ENCODE measurements at places on chromosomes 1 and 21.
A peak's percentile ranks its signal among the peaks of the same experiment; 100 is the strongest.

- DNase-seq, result no peak
Measured at GRCh38 chr1:160795951-160796383, at the start of gene LY9. LY9 (plus strand) TSS chr1:160796174; CDS start chr1:160796188, 14 bp downstream.

- no peak for DNase-seq
Measured at GRCh38 chr21:45152265-45152746, 77.9 kb downstream of the ADARB1 start.

GRCh38 chr1:62406576-62406975 is 30.3 kb upstream of the USP1 start:
- DNase-seq, result no peak

DNA sequence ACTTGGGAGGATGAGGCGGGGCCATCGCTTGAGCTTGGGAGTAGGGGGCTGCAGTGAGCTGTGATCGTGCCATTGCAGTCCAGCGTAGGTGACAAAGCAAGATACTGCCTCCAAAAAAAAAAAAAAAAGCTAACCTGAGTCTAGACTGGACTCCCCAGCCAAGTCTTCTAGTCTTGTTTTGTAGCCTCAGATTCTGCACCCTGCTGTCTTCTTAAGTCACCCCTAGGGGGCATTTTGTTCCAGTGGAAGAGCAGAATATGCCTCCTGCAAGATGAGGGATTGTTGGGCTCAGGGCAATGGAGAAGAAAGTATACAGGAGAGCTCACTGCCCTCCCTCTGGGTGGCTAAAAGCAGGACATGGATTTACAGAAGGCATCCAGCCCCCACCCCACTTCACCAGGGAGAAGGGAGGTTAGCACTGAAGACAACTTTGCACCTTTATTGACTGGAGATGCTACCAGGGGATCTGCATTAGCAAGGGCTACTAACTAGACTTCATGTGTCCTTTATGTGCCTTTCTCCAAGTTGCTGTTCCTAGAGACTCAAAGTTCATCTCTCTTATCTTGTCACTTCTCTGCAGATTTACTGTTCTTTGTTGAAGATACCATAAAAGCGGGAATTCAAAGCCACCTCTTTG is 15.3 kb upstream of the RNF187 start:
- DNase-seq, result peak; percentile 34

DNA sequence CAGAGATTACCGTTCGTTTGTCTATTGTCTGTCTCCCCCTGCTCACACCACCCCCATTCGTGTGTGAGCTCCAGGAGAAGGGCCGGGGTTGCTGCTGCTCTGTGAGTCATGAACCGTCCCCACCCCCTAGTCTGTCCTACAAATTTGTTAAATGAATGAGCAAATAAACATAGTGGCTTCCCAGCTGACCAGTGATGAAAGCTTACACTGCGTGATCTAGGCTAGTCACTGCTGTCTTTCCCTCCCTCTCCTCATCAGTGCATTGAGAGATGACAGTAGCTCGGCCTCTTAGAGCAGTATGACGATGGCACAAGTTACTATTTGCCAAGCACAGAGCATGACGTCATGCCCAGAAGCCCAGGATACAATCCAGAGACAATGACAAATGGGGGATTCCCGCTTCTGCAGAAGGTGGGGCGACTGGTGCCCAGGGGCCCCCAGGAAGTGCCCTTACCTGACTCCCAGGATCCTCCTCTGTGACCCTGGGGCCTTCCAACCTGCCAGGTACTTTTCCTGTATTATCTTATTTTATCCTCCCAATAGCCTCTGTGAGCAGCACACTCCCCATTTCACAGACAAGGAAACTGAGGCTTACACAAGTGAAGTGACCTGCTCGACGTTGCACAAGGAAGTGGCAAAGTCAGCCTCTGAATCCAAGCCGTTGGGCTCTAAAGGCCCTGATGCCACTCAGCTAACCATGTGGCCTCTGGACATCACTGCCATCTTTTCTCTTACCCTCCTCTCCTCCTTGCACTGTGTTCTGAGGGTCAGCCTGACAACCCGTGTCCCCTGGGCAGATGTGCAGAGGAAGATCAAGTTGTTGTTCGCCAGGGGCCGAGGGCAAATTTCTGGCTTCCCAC is 8.6 kb upstream of the EPHA2 start:
- peak; percentile 75 for DNase-seq

GRCh38 chr1:155184835-155185782 is 11.5 kb downstream of the TRIM46 start:
- no peak for DNase-seq

DNA sequence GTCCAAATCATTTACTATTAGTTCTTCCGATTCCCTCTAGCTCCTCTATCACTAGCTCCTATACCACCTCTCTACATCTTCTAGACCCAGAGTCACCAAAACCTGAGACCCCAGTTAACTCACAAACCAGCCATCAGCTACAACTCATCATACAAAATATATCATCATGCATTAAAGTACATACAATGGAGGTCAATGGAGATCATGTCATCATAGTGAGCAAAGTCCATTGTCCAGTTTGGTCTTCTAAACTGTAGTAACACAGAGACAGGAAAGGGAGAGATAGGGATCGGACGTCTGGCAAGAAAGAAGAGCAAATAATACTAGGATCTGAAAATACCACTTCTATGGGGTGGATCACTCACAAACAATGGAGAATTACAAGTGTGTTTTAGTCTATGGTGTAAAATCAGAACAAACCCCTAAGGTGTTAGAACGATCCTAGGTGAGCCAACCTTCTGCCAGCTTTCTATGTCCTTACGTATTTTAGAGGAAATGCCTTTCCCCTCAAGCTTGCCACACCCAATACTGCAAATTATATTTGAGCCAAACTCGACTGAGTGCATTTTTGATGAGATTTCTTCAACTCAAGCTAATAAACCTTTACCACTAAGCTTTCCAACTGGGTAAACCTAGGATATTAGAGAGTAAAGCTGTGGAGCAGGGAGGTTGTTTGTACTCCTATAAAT is 3.9 kb downstream of the ADIPOR1 start:
- no peak for DNase-seq

DNA sequence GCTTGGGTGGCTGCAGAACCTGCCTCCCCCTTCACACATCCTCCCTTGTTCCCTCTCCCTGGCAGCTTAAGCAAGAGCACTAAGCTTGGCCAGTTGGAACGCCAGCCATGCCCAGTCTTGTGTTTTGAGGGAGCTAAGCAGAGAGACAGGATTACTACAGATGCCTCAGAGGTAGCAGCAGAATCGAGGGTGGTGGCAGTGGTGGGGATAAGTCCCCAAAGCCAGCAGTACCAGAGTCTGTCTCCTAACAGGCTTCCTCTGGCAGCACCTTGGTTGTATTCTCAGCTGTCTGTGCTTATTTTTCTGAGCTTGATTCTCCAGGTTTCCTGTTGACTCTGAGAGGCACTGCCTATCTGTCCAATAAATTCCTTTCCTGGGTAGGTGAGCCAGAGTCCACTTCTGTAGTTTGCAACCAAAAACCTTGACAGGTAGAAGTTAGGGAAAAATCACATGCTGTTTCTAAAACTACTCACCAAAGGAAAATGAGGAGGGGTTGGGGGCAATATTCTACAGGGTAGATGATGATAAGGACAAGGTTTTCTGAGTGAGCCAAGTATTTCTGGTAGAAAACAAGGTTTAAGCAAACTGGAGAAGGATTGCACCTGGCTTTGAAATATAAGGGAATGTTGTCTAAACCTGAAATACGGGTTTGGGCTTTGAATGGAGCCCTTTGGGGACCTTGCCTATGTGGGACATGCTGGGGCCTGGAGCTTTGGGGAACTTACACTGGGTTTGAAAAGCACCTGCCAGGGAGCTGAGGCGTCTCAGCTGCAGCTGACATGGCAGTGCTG is 100.8 kb downstream of the PBX1 start:
- no peak for DNase-seq

DNA sequence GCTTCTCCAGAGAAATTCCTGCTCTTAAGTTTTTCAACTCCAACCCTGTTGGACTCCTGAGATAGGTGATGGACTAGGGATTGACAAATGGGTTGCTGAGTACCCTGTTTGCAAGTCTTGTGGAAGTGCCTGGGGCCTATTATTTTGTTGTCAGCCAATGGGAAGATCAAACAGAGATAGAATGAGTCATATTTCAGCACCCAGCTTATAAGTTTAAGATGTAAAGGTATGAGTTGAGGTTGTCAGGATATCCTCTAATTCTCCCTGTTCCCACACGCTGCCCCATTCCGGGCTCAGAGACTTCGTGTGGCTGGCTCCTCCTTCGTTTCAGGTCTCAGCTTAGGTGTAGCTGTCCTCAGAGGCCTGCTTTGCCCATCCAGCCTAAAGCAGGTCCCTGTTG is 91.8 kb downstream of the CENPF start:
- DNase-seq, result no peak

- no peak for DNase-seq
Measured at GRCh38 chr21:44421901-44422840, 33.1 kb upstream of the LRRC3 start.

Measured in HTR-8/SVneo (cell line).